ENCODE measurements at places on chromosomes 13 and 19.

DNA sequence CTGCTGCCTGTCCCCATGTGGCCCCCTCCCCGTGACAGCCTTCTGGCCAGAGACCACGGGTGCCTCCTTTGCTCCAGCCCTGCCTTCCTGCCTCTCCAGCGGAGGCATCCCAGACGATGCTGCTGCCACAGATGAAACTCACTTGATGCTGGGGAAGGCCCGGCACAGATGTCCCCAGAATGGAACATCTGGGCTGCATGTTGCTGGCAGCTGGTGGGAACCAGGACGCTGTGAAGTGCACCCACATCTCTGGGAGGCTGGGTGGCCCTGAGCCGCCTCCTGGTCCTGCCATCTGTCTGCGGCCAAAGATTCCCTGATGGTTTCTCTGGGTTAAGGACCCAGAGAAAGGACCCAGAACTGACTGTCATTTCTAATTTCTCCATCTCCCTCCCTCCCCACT lies 51.9 kb upstream of the PTPRS start:
- DNase-seq = no peak

DNA sequence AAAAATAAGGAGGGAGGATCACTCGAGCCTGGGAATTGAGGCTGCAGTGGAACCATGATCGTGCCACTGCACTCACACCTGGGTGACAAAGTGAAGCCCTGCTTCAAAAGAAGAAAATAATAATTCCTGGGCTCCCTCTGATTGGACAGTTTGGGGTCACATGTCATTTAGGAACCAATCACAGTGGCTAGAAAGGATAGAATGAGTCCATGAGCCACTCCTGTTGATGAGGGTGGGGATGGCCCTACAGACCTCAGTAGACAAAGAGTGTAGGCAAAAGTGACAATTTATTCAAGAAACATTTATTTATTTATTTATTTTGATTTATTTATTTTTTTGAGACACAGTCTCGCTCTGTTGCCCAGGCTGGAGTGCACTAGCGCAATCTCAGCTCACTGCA lies 26.8 kb upstream of the ADGRE5 start:
- DNase-seq = no peak

- DNase-seq = no peak
Measured at GRCh38 chr19:47507924-47508553, 6.8 kb downstream of the NAPA start.

DNA sequence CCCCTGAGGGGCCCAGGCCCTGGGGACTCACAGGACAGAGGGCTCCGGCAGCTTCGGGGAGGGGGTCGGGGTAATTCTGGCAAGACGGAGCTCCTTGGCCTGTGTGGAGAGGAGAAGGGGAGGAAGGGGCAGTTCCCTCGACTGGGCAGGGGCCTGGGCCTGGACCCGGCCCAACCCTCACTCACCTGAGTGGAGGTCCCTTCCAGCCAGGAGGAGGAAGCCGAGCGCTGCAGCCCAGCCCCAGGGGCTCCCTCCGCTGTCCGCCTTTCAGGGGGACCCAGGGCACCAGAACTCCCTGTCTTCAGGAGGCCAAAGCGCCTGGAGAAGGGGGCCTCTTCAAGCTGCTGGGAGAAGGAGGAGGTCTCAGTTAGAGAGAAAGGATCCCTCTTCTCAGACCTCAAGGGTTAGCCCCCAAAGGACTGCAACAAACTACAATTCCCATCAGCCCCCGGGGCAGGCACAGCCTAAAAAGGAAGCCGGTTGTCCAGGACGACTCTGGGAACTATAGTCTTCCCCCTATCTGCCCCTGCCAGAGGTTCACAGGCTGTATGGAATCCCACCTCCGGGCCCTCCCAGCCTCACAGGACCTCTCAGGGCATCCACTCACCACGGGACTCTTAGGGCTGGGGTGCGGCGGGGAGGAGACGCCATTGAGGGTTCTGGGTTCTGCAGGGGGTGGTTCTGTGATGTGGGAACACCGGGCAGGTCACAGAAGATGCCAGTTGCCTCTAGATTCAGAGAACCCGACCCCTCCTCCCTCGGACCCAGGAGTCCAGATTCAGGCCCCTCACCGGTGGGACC lies 19.8 kb downstream of the EPS8L1 start:
- DNase-seq = no peak

DNA sequence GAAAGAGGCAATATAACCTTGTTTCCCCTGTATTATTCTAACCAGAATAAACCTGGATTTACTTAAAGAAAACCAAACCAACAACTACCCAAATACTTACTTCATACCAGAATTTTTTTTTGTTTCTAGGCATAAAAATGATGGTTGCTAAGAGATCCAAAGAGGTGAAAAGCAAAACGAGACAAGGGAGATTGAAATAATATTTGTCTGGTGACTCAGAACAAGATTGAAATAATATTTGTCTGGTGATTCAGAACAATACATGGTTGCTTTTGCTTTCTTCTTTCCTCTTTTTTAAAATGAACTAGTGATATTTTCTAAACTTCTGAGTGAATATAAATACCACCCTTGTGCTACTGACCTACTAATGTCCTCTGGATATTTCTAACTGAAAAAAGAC lies 592.9 kb downstream of the KCTD12 start:
- DNase-seq = no peak

DNA sequence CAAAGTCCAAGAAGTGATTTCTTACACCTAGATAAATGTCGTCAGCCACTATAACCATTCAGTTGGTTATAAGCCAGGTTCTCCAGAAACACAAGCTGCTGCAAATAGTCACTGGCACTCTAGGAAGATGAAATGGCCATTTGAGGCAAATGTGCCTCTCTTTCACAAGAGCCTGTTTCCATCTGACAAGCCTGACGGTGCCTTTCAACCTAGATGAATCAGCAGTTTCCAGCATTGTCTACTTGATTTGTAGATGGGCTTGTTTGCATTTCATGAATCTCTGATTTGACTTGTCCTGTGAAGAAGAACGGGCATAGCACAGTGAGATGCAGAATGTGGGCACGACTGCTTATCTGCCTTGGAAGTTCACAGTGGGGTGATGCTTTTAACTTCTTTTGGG lies 327.2 kb downstream of the LMO7 start:
- no peak for DNase-seq

Data from activated CD4-positive, alpha-beta T cell treated with anti-CD3 and anti-CD28 coated beads, Interleukin-2, Interleukin-4, amounts not matched to agents 100 ng/mL and 50 ng/mL, durations not matched to agents 16 hours and 8 hours (primary cell).